Stimulated activated CD4-positive, alpha-beta T cell treated with anti-CD3 and anti-CD28 coated beads, TNF-alpha, amount 100 ng/mL, for 4 hours (primary cell): ENCODE measurements at places on chromosomes 11 and 22.

DNA sequence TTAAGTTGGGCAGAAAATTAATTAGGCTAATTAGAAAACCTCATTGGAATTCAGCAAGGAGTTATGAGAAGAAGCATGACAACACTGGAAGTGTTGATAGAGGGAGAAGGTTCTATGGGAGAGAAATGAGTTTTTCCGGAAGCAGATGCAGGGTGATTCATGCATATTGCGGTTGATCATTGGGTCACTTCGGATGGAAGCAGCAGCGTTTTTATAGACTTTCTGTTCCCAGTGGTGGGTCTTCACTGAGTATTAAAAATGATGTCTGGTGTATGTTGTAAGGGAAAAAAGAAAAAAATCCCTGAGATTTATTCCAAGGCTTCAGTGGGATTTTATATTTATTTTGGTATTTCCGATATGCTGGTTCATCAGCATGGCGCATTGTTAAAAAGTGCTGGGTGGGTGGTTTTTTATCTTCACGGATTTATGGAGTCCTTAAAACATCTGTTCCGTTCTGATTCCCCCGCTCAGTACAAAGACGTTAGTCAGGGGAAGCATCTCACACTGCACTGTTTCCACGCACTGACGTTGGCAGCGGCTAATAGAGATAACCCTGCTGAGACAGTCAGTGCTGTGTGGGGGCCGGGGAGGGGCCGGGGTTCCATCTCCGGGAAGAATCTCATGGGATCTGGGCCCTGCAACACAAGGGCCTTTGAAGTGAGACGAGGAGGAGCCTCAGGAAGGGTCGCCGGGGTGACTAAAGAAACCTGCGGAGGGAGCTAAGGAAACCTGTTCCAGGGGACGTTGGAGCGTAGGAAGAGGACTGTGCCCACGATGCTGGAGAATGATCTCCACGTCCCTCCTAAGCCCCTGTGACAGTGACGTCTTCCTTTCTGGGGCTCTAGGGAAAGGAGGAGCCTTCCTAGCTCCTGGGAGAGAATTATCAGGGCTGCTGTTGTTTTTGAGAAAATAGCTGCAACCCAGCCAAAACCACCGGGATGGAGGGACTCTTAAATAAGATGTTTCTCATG lies 390.0 kb downstream of the NTM start:
- DNase-seq = no peak

DNA sequence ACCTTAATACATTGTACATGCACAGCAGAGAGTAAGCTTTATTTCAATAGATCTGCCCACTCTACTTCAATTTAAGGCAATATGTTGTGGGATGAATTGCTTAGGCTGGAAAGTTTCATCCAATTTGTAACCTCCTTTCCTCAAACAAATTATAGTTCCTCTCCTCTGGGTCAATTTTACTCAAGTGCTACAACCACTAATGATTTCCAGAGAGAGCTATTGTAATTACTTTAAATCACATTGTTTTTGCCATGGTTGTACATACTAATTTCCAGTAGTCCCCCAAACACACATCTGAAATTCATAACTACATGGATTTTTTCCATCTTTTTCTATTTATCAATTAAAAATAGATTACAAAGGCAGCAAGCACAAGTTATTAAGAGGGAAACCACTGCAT lies 72.9 kb downstream of the APIP start:
- no peak for DNase-seq

- no peak for DNase-seq
Measured at GRCh38 chr11:60183591-60184205, 815 bp upstream of the MS4A6A start.

DNA sequence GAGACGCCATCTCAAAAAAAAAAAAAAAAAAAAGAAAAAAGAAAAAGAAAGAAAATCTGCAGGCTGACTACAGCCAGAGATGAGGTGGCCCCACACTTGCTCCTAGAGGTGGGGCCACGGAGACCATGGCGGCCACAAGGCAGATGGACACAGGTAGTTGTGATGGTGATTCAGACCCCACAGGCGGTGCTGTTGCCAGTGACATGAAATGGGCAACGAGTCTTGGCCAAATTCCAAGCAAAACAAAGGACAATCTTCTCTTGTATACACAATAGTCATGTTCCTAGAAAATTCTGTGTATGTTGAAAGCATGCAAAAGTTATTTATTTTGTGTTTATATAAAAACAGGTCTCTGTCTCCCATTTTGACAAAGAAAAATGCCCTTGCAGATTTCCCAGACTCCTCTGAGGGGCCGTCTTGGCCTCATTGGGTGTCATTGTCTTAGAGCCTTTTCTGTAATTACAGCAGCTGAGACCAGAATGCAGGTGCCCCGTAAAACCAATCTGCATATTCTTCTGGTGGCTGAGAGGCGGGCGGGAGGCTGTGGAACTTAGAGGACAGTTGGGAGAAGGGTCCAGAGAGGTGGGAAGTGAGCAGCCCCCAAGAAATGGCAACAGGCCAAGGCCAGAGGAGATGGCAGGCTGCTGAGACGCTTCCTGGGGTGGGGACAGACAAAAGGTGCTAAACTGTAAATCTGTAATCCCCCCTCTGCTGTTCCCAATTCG lies 22.5 kb upstream of the DAGLA start:
- DNase-seq = no peak

GRCh38 chr22:39501644-39502108 lies 414 bp upstream of the MIEF1 start:
- no peak for DNase-seq

DNA sequence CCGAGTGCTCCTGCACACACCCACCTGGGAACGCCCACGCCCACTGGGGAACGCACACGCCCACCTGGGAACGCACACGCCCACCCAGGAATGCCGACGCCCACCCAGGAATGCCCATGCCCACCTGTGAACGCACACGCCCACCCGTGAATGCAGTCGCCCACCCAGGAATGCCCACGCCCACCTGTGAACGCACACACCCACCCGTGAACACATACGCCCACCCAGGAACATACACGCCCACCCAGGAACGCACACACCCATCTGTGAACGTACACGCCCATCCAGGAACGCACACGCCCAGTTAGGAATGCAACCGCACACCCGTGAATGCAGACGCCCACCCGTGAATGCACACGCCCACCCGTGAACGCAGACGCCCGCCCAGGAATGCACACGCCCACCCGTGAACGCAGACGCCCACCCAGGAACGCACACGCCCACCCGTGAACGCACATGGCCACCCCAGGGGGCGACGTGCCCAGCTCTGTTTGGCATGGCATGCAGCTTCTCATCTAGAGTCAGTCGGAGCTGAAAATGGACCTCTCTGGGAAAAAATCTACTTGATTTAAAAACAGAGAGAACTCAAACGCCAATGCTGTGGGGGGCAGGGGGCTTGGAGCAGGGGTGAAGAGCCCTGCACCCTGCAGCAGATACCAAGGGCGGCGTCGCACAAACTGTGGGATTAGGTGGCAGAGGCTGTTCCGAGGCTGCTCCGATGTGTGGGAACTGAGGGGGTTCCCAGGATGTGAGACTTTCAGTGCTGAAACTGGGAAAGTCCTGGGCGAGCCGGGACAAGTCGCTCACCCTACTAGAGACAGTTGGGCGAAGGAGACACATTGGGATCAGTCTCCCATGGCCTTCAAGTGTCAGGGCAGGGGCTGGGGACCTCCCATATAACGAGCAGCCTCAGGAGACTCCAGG lies 83.3 kb downstream of the MYEOV start:
- no peak for DNase-seq

DNA sequence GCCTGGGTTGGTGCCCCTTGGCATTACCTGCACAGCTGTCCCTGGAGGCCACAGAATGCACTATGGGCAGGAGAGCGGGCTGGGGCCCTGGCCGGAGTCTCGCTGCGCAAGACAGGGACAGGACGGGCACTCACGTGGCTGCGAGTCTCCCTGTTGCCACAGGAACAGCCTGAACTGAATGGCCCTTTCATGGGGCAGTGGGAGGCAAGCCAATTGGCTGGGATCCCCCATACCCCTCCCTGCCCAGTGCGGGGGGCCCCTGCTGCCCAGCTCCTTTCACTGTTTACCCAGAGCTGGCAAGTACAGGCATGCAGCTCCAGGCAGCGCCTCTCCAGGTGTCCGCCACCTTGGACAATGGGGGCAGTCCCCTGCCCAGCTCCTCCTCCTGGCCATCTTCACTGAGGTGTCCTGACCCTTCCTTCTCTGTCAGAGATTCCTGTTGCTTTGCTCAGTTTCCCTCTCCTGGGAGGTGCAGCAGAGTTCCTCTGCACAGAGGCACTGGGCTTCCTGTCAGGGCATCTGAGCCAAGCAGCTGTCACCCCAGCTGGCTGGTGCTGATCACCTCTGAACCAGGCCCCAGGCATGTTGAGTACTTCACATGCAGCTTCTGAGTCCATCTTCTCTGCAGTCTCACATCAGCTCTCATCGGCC lies 5.2 kb downstream of the USP2 start:
- no peak for DNase-seq

GRCh38 chr11:111788051-111788450 lies 21.9 kb upstream of the PPP2R1B start:
- no peak for DNase-seq

- DNase-seq = no peak
Measured at GRCh38 chr11:112931703-112932102, 29.5 kb upstream of the NCAM1 start.

GRCh38 chr11:114290503-114291235 lies 5.5 kb upstream of the NNMT start:
- no peak for DNase-seq

DNA sequence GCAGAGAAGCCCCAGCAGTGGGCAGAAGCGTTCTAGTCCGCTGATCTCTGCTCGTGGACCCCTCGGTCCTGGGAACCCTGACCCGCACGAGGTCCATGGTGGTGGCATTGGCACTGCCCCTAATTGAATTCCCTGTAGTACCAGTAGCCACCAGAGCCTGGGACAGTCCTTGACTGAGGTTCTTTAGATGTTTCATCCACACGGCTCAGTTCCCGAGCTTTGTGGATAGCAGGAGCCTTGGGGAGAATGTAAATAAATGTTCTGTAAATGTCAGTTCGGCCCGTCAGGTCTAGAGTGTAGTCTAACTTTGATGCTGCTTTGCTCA lies 39.4 kb upstream of the SEPTIN5 start:
- DNase-seq = no peak
